Natural killer cell (primary cell): ENCODE measurements at places on chromosomes 2 and 18. TPM values are rescaled to one million over a fixed set of nuclear protein-coding genes. Genes with fewer than 3 reads are reported as not detected.

Gene UGT1A5
- total RNA-seq = not detected

Gene TNFRSF11A
- 6.9 TPM for total RNA-seq

Gene DLX1
- total RNA-seq = not detected

Gene NT5C1B
- total RNA-seq = not detected

Gene AQP12B
- total RNA-seq = not detected

GRCh38 chr2:165294912-165295311 lies 55.7 kb downstream of the SCN2A start:
- no peak for DNase-seq

- DNase-seq = no peak
These were observed 9.9 kb downstream of the SLC66A2 start for GRCh38 chr18:79941473-79942119.

- no peak for DNase-seq
These were observed 1039.1 kb upstream of the NXPH2 start for GRCh38 chr2:139819273-139819796.

DNA sequence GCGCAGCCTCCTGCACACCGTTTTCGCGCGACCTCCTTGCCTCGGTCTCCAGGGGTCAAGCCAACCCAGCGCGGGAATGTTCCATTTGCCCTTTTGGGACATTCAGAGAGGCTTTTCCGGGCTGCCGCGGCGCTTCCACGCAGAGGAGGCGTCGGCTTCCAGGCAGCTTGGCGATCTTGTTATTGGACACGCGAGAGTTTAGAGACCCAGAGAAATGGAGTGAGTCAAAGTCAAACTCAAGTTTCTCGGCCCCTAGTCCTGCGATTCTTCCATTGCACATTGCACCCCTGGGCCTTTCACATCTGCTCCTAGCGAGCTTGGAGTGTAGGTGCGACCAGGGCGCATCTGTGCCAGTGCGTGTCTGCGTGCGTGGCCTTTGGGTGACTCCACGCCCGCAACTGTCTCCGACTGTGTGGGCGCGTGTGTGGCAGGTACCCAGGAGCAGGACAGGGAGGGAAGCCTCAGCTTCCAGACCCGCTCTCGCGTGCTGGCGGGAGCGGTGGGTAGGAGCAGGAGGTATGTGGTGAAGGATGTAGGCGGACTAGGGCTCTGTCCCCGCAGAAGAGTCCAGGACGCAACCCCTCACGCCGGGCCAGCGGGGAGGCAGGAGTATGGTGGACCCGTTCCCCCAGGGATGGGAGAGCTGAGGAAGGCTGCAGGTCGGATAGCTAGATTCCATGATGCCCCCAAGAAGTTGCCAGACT lies 13.5 kb downstream of the SIX3 start:
- DNase-seq = no peak
